ENCODE measurements at places on chromosomes 6 and 20. TPM values are rescaled to one million over a fixed set of nuclear protein-coding genes. Genes with fewer than 3 reads are reported as not detected.

The C6orf163 gene
- polyA plus RNA-seq = 5.6 TPM

The EBF4 gene
- 35.2 TPM for polyA plus RNA-seq

DNA sequence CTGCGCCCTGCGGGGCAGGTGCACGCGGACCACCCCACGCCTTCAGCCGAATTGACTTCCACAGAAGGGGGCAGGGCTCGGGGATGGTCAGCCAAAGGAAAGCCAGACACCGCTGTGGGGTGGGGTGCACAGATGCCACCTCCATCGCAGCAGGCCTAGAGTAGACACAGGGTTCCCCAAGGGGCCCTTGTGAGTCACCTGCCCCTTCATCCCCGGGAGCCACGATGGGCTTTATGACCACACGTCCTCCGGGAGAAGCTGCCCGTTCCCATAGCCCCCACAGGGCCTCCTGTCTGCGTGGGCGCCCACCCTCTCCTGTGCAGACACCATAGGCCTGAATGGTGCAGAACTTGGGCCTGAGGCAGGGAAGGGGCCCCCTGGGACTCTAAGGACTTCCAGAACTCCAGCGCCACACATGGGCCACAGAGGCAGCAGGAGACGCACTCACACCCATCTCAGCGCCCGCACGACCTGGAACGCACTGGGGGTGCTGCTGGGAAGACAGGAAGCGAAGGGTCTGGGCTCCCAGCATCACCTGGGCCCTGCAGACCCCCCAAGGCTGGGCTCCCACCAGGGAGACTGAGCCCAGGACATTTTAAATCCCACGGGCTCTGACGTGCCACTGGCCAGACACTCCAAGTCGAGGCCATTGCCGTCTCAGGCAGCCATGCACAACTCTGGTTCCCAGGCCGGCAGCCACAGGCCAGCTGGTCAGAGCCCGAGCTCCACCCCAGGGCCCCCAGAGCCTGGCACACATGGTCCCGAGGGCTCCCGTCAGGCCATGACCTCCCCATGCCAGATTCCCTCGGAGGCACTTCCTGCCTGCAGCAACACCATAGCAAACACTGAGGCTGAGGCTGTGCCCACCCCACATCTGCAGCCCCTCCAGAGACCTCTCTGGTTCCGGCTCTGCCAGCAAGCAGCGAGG is 134.2 kb downstream of the DLL1 start:
- DNase-seq = no peak

- no peak for DNase-seq
These were observed 435 bp downstream of the CENPB start for GRCh38 chr20:3786126-3786484.

DNA sequence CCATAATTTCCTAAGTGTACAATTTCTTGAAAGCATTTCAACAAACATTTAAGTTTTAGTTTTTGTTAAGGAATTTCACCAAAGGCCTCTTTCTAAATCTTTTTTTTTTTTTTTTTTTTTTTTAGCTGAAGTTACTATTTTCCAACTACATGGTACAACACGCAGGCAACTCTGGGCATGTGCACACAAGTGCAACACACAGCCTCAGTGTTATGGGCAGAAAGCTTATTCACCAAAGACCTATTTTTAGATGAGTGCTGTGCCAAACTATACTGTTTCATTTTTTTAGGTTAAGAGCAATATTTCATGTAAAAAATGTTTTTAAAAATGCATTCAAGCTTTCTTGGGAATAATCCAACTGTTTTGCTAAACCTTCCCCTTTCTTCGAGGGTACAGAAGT is 42.0 kb upstream of the MAP3K4 start:
- DNase-seq = no peak

All from renal pelvis (tissue), 12 donors.